ENCODE measurements at places on chromosomes 3 and 15. TPM values are rescaled to one million over a fixed set of nuclear protein-coding genes. Genes with fewer than 3 reads are reported as not detected.

DNA sequence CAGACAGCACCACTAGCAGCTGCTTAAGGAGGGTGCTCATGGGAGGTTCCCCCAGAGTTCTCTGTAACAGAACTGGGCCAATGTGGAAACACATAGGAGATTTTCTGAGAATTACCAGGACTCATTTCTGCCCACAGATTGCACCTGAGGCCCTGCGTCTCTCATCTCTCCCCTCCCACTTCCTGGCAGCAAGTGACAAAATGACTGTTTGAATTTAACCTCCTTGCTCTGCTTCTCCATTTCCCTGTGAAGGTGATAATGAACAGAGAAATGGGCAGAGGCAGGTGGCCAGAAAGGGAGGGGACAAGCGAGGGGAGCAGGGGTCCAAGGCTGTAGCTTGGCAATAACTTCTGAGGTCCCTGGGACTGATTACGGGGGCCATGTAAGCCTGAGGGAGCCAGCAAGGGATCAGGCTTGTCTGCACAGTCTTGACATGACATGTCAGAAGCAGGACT lies 8.0 kb downstream of the EPHB1 start:
- peak; percentile 91 for ATAC-seq
- no peaks in the 10 kb centered on the region for H3K36me3 ChIP-seq
- H3K4me3 ChIP-seq, result peak overlapping the region; percentile 49
- H3K27me3 ChIP-seq, result peaks cover 6% of the 10 kb centered on the region

DNA sequence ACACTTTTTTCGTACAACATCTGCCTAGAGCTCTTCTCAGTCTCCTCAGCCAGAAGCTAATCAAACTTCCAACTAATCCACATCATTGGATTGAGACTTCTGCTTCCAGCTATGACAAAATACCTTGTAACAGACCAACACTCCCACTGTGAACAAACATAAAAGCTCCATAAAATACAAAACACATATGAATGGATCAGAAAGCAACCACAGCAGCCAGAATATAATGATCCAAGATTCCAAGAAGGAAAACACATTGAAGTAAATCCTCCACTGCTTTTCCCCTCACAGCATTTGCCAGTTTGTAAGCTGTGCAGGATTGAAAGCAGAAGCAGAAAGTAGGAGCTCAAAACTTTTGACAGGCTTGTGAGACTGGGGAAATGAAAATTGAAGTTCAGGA lies 863.2 kb downstream of the TUSC7 start:
- no peak overlapping the region for H3K4me3 ChIP-seq
- ATAC-seq, result no peak
- no peaks in the 10 kb centered on the region for H3K27me3 ChIP-seq
- no peaks in the 10 kb centered on the region for H3K36me3 ChIP-seq
- no peak overlapping the region for H3K27ac ChIP-seq

DNA sequence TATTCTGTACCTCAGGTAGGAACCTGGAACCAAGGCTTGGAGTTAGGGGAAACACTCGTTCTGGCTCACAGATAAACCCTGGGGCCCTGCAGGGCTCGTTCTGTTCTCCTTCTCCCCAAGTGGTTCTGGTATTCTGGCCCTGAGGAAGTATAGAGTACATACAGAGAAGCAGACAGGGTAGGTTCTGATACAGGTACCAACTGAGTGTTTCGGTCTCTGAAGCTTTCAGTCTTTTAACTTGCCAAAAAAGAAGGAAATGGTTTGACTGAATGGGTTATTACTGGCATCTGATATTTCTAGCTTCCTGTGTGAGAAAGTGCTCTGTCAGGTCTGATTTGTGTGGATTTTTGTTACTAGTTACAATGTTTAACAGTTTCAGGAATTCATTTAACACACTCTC lies 67.3 kb downstream of the UBE2E2 start:
- no peak overlapping the region for H3K27ac ChIP-seq
- no peaks in the 10 kb centered on the region for H3K27me3 ChIP-seq
- no peaks in the 10 kb centered on the region for H3K36me3 ChIP-seq
- no peaks in the 10 kb centered on the region for H3K4me1 ChIP-seq

GRCh38 chr15:68431792-68432401 lies at the start of gene ITGA11:
ITGA11 (minus strand) TSS chr15:68432163; CDS start chr15:68432066, 97 bp downstream.
- no peaks in the 10 kb centered on the region for H3K4me1 ChIP-seq

DNA sequence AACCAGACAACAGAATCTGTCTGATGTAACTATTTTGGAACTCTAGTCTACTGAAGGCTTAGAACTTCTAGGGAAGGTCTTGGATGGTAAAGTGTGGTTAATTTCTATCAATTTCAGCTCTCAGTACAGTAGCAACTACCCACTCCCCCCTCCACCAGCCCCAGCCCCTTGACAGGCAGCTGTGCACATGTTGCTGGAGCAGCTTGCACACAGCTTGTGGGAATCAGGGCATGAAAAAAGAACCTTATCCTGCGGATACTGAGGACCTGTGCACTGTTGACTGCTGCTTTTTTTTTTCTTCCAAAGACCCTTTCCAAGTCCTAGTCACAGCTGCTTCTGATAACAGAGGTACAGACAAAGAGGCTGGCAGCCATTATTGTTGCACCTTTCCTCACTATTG lies 81.5 kb upstream of the UBP1 start:
- no peak overlapping the region for H3K27ac ChIP-seq
- H3K4me1 ChIP-seq, result no peaks in the 10 kb centered on the region
- no peak overlapping the region for H3K4me3 ChIP-seq
- no peak for ATAC-seq
- no peaks in the 10 kb centered on the region for H3K27me3 ChIP-seq

DNA sequence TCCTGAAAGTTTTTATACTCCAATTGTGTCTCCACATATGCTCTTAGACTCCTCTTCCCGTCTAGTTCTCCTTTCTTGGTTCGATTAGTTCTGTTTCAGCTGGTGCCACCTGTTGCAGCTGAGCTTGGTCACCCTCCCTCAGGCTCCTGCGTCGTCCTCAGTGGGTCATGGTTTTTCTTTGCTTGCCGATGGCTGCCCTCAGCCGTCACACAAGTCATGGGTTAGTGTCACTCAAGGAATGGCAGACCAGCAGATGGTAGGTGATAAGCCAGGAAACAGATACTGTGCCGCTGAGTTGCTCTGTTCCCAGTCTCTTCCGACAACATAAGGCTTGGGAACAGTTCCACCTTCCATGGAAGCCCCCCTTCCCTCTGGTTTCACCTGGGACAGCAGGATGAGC lies 109.9 kb downstream of the IGF1R start:
- H3K27ac ChIP-seq, result no peak overlapping the region
- no peaks in the 10 kb centered on the region for H3K4me1 ChIP-seq
- H3K4me3 ChIP-seq, result no peak overlapping the region

GRCh38 chr3:65935724-65936123 lies 103.0 kb downstream of the MAGI1 start:
- no peaks in the 10 kb centered on the region for H3K27me3 ChIP-seq
- H3K27ac ChIP-seq, result no peak overlapping the region
- no peaks in the 10 kb centered on the region for H3K4me1 ChIP-seq
- H3K4me3 ChIP-seq, result no peak overlapping the region
- ATAC-seq, result peak; percentile 38

DNA sequence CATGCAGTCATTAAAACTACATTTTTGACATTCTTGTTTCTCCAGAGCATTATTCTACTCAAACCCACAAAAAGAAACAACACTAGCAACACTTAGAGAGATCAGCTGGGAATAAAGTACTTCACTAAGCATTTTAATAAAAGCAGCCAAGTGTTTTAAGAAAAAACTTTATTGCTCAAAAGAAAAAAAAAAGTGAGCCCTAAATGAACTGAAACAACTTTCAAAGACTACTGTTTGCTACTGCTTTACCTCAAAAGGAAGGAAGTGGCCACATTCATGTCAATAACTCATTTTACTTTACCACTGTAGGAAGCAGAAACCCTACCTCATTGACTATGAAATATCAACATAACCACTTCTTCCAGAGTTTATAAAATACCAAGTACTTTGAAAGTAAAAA lies 91.3 kb downstream of the UACA start:
- H3K27me3 ChIP-seq, result peaks cover 4% of the 10 kb centered on the region
- peaks cover 8% of the 10 kb centered on the region for H3K4me1 ChIP-seq
- H3K36me3 ChIP-seq, result no peaks in the 10 kb centered on the region
- H3K4me3 ChIP-seq, result peak overlapping the region; percentile 43
- no peak overlapping the region for H3K27ac ChIP-seq

DNA sequence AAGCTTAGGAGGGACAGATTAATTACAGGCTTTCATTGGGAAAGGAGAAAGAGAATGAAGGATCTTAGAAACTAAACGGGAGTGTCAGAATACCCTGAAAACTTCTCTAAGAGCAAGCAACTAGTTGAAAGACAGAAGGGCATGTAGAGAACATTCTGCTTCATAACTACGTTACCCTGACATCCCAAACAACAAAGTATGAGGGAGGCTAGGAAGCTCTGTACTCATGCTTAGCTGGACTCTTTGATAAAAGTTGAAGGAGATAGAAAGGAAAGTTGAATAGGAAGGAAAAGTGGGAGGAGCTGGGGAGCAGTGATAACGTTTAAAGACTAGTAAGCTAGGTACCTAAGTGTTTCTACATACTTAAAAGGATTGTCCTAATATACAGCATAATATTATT lies 64.2 kb downstream of the SEMA6D start:
- H3K4me1 ChIP-seq, result no peaks in the 10 kb centered on the region
- no peaks in the 10 kb centered on the region for H3K36me3 ChIP-seq
- peaks cover 4% of the 10 kb centered on the region for H3K27me3 ChIP-seq

- H3K4me1 ChIP-seq, result no peaks in the 10 kb centered on the region
- H3K27ac ChIP-seq, result no peak overlapping the region
- no peaks in the 10 kb centered on the region for H3K36me3 ChIP-seq
- H3K4me3 ChIP-seq, result no peak overlapping the region
Measured at GRCh38 chr3:53616321-53616720, 121.9 kb downstream of the CACNA1D start.

GRCh38 chr3:149936812-149937230 lies 33.9 kb downstream of the PFN2 start:
- H3K4me3 ChIP-seq, result no peak overlapping the region
- no peaks in the 10 kb centered on the region for H3K27me3 ChIP-seq
- no peak overlapping the region for H3K27ac ChIP-seq
- peaks cover 36% of the 10 kb centered on the region for H3K36me3 ChIP-seq
- H3K4me1 ChIP-seq, result peaks cover 11% of the 10 kb centered on the region

GRCh38 chr15:48802867-48803266 lies 8.0 kb downstream of the CEP152 start:
- H3K36me3 ChIP-seq, result peaks cover 40% of the 10 kb centered on the region
- H3K27ac ChIP-seq, result no peak overlapping the region
- H3K27me3 ChIP-seq, result no peaks in the 10 kb centered on the region
- ATAC-seq, result peak; percentile 98

- peaks cover 85% of the 10 kb centered on the region for H3K4me1 ChIP-seq
- ATAC-seq, result peak; percentile 14
- H3K27ac ChIP-seq, result peak overlapping the region; percentile 89
- no peaks in the 10 kb centered on the region for H3K27me3 ChIP-seq
Measured at GRCh38 chr15:67082007-67082536, 16.7 kb downstream of the SMAD3 start.

GRCh38 chr3:185527364-185527763 lies 25.0 kb downstream of the LIPH start:
- H3K4me3 ChIP-seq, result no peak overlapping the region
- H3K27ac ChIP-seq, result no peak overlapping the region
- no peaks in the 10 kb centered on the region for H3K4me1 ChIP-seq
- ATAC-seq, result no peak
- no peaks in the 10 kb centered on the region for H3K36me3 ChIP-seq

DNA sequence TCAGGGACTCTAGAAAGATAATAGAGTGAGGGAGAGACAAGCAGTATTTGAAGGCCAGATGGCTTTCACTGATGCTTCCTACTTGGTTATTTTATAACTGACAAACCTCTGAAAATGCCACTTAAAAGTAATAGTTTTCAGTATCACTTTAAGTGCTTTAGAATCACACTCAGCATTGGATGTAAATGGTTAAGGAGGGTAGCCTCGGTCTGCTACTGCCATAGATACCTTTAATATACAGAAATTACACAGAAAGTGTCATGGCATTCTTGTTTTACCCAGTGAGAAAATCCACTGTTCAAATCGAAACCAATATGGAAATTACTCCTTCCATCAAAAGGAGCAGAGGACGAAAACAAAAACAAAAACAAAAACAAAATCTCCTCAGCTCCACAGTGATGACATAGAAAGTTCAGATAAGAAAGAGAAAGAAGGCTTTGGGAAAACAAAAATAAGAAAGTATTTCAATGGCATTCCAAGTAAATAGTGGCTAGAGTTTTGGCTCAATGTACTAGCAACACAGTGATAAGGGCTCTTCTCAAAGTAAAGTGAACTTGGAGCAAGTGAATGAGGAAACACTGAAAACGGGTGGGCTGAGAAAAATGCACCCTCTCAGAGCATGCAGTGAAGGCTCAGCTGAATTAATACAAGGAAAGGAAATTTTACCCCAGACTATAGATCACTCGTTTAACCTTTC lies 43.2 kb upstream of the CD47 start:
- ATAC-seq, result peak; percentile 51
- peaks cover 99% of the 10 kb centered on the region for H3K36me3 ChIP-seq
- H3K27ac ChIP-seq, result peak overlapping the region; percentile 84
- H3K4me3 ChIP-seq, result peak overlapping the region; percentile 91
- peaks cover 68% of the 10 kb centered on the region for H3K4me1 ChIP-seq

GRCh38 chr15:74977599-74977998 lies 17.8 kb upstream of the SCAMP5 start:
- H3K36me3 ChIP-seq, result no peaks in the 10 kb centered on the region
- peaks cover 13% of the 10 kb centered on the region for H3K27me3 ChIP-seq
- peaks cover 9% of the 10 kb centered on the region for H3K4me1 ChIP-seq
- peak; percentile 96 for ATAC-seq
- H3K4me3 ChIP-seq, result peak overlapping the region; percentile 69

GRCh38 chr3:132006605-132007204 lies 28.1 kb downstream of the CPNE4 start:
- no peak overlapping the region for H3K4me3 ChIP-seq
- H3K36me3 ChIP-seq, result no peaks in the 10 kb centered on the region
- no peak overlapping the region for H3K27ac ChIP-seq
- ATAC-seq, result no peak

GRCh38 chr3:112649478-112649735 lies 8.5 kb upstream of the CCDC80 start:
- H3K36me3 ChIP-seq, result no peaks in the 10 kb centered on the region
- no peak overlapping the region for H3K4me3 ChIP-seq
- peaks cover 5% of the 10 kb centered on the region for H3K27me3 ChIP-seq
- ATAC-seq, result no peak

Gene FRMD5
- total RNA-seq, result 0.66 TPM

Gene HIGD2B
- total RNA-seq, result 0.32 TPM

Gene PATL2
- 38.5 TPM for total RNA-seq

Gene OXTR
- 2.1 TPM for total RNA-seq

Gene PRR20G
- total RNA-seq, result not detected

Gene TOPAZ1
- not detected for total RNA-seq

Gene IRAK2
- 10.1 TPM for total RNA-seq

Gene CTXN2
- total RNA-seq, result not detected

Gene PRSS50
- total RNA-seq, result not detected

Gene IQCH
- total RNA-seq, result 0.89 TPM

All from activated T-helper 17 cell treated with anti-CD3 and anti-CD28 coated beads, Interleukin-2, amount 50 U/mL, for 72 hours (primary cell).